ENCODE measurements at places on chromosomes 7 and 10.

- DNase-seq = no peak
Observed at GRCh38 chr10:44898665-44899064, 12.5 kb upstream of the TMEM72 start.

DNA sequence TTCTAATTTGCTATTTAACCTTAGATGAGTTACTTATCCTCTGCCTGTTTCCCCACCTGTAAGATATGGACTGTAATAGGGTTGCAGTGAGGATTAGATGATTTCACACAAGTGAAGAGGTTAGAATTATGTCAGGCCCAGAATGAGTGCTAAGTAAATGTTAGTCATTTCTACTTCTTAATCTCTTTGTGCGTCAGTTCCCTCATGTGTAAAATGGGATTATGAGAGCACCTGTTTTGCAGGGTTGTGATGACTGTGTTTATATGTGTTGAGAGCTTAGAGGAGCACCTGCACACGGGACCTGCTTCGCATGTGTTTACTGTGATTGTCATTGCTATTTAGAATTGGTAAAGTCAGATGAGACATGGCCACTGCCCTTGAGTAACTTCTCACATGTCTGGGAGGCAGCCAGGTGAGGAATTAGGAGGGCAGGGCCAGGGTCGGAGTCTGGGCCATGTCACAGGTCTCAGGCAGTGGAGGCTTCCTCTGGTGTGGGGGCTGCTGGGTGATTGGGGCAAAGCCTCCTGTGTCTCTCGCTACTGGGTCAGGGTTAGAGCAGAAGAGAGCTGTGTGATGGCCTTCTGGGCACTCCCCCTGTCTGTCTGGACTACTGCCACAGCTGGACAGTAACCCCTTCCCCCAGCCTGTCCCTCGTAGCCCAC is 106.7 kb downstream of the WDFY4 start:
- no peak for DNase-seq

- DNase-seq = no peak
Observed at GRCh38 chr10:32976338-32976737, 18.3 kb upstream of the ITGB1 start.

- DNase-seq = no peak
Observed at GRCh38 chr10:77313066-77313750, 324.4 kb downstream of the KCNMA1 start.

DNA sequence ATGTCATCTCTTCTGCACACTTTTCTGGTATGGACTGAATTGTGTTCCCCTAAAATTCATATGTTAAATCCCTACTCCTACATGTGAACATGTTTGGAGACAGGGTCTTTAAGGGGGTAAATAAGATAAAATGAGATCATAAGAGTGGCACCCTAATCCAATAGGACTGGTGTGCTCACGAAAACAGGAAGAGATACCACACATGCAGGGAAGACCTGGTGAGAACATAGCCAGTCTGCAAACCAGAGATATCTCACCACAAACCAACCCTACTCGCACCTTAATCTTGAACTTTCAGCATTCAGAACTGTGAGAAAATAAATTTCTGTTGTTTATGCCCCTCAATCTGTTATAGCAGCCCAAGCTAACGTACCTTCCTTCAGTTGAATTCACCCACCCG is 51.8 kb downstream of the VWDE start:
- DNase-seq = no peak

- peak; percentile 67 for DNase-seq
Observed at GRCh38 chr7:30894866-30895605, 16.6 kb upstream of the AQP1 start.

- peak; percentile 39 for DNase-seq
Observed at GRCh38 chr7:102101111-102101551, 185.5 kb upstream of the SH2B2 start.

DNA sequence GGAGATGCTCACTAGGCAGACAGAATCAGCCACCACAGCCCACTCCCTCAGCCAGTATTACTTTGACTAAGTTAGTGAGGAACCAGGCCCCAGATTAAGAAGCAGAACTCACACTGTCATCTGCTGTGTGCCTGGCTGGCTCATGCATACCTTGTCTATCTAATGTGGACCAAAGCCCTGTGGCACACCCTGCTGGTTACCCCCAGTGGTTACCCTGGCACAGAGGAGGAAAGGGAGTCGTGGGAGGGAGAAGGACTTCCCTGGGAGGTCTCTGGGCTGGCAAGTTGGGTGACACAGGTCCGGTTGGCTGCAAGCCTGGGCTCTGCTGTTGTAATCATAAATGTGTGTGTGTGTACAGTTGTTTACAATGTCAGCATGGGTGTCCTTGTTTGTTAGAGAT is 7.5 kb upstream of the SH2D4B start:
- peak; percentile 63 for DNase-seq

DNA sequence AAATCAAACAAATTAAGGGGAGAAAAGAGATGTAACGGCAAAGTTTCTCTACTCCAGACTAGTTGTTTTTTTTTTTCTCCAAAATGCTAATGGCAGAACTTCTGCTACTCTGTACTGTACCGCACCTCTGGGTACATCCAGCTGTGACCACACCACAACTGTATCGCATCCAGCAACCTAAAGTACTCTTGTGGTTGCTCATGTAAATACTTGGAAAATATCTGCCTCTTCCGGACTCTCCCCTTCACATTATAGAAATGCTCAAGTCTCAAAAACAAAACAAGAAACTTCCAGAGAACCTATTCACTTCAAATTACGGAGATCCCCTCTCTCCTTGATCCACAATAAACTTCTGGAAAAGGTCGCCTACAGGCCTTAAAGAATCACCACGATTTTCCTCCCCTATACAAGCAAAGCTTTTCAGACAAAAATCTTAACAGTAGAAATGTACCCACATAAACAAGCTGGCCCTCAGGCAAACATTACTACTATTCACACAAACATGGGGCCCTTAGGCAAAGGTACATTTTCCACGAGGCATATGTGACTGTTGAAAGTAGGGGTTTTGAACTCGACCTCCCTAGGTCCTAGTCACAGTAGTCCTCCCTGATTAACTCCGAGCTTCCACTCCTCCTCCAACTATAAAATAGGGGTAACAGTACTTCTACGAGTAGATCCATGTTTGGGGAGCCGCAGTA is 222.9 kb upstream of the MKLN1 start:
- no peak for DNase-seq

DNA sequence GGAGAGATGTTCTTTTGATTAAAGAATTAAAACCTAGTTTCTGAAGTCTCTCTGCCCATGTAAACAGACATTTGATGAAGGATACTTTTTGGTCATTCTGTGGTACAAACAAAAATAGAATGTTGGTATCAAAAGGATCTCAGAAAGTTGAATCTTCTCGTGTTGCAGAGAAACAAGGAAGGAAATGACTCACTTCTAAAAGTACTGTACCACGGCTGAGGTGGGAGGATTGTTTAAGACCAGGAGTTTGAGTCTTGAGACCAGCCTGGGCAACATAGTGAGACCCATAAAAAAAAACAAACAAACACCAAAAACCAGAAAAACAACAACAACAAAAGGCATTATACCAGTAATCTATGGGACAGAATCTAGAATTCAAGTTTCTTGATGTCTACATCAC is 69.7 kb downstream of the PRSS58 start:
- no peak for DNase-seq

GRCh38 chr10:29455095-29455494 is 166.2 kb downstream of the LYZL1 start:
- DNase-seq = no peak

DNA sequence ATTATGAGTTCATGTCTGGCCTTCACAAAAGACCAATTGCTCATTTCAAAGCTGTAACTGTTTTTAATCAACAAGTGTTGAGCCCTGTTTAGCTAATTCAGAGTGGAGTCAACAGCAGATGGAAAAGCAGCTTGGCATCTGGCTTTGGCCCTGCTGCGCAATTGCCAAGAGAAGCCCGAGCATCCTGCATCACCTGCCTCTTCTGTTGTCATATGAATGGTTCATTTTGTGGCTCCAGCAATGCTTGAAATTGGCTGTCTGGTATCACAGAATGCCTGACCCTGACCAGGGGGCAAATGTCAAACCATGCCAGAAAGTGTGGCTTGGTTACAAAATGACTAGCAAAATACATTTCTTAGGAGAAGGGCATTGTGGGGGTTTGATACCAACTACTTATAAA is 296.5 kb upstream of the PHF14 start:
- DNase-seq = no peak

- DNase-seq = no peak
Observed at GRCh38 chr7:22223807-22224206, 133.1 kb downstream of the RAPGEF5 start.

DNA sequence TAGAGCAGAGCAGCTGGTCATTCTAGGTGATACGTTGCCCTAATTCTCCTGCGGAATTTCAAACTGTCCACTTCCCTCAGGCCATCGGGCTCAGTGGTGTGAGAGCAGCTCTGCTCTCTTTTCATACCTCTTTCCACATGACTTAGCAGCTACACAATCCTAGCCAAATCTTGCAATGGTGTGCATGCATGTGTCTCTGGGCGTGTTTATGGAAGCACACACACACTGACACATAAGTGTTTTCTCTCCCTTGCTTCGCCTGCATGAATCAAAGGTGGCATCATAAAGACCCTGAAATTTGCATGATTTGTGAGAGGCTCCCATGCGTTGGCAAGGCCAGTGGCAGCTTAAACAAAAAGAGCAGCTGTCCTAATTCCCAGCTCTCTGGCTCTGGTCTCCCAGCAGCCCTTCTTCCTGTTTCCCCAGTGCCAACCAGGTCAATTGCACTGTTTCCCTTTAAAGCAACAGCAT is 1189.5 kb downstream of the GATA3 start:
- no peak for DNase-seq

DNA sequence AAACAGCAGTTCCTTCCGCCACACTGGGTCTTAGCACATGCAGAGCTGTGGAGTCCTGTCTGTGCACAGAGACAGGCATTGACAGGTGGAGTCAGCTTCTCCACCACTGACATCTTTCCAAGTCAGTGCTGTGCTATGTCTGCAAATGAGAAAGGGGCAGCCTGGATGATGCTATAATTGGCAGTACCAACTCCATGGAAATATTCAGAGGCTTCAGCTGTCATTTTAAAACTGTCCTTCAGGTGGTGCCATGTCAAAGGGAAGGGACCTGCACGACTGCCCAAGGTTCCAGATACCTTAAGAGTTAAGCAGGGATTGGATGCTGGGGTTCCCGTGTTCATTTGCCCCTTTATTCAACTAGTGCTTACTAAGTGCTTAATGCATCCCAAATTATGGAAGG is 258.0 kb upstream of the PRKCQ start:
- DNase-seq = peak; percentile 59

DNA sequence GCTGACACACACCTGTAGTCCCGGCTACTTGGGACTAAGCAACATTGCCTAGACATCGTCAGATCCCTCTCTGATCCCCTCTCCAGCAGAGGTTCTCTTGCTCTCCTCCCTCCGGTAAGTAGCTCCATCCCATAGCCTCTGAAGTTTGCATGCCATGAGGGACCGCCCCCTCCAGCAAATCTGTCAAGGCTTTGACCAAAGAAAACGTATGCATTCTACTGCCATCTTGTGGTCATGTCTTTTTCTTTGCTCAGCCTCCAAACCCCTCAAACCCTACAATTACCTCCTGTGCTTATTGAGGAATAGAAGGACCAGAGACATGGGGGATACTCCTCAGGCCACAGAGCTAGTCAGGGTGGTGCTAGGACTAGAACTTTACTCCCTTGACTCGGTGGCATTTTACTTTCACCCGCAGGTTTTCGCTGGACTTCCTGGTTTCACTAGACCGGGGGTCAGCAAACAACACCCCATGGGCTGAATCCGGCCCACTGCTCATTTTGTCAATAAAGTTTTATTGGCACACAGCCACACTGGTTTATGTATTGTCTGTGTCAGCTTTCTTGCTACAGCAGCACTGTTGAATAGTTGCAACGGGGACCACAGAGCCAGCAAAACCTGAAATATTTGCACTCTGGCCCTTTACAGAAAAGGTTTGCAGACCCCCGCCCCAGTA is 202.6 kb upstream of the FOXK1 start:
- DNase-seq = peak; percentile 85

DNA sequence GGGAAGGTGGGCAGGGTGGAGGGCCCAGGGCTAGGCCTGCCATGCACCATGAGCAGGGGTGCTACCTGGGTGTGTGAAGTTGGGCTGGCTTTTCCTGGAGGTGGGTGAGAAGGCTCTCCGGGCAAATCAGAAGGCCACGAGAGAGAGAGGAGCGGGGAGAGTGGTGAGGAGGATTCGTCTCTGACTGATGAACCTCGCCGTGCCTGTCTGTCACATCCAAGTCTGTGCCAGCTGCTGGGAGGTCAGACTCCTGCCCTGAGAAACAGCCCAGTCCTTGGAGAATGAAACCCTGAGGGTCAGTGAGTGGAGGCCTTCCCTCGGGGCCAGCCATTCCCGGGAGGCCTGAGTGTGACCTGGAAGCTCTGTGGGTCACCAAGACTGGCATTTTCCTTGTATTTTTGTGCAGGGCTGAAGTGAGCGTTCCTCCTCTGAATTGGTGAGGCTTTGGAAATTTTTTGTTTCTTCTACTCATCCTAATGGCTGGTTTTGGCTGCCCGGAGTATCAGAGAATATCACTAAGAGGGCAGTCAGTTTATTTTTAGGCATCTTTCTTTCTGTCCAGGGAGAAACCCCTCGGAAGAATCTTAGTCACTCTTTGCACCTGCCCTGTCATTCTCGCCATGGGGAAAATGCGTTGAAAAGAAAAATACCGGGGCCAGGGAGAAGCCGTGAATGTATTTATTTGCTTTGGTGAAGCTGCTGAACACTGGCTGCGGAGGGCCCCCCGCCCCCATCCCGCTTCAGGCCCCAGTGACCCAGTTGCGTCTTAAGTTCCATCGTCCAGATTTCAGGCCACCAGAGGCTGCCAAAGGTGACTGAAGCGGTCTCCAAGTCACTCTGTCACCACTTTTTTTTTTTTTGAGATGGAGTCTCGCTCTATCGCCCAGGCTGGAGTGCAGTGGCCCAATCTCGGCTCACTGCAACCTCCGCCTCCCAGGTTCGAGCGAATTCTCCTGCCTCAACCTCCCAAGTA is 6.5 kb upstream of the AP5Z1 start:
- no peak for DNase-seq

DNA sequence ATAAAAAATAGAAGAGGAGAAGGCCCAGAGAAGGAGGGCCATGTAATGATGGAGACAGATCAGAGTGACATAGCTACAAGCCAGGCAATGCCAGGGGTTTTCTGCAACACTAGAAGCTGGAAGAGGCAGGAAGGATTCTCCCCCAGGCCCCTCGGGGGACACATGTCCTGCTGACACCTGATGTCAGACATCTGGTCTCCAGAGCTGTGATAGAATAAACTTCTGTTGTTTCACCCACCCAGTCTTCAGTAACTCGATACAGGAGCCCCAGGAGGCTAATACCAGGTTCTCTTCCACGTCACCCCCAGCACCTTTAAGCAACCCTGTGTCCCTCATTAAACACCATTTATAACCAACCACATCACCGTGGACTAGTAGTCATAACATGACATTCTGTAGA is 94.9 kb downstream of the TMEM130 start:
- DNase-seq = no peak

DNA sequence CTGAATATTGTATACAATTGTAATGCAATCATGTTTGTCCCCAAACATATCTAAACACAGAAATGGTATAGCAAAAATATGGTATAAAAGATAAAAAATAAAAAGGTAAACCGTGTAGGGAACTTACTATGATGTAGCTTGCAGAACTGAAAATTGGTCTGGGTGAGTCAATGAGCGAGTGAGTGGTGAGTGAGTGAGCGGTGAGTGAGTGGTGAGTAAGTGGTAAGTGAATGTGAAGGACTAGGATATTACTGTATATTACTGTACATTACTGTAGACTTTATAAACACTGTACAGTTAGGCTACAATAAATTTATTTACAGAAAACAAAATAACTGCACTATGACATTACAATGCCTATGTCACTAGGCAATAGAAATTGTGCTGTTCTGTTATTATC is 1163.2 kb upstream of the SORCS1 start:
- no peak for DNase-seq

- DNase-seq = no peak
Observed at GRCh38 chr7:116526897-116527296, 2.1 kb downstream of the CAV1 start.

Measured in endodermal cell (in vitro differentiated cells).